ENCODE measurements at places on chromosomes 3 and 15.

GRCh38 chr3:162863579-162863978, 1367.0 kb downstream of the OTOL1 start:
- no peak for DNase-seq

- DNase-seq: peak; percentile 33
Observed at GRCh38 chr3:50562861-50563260, 4.7 kb downstream of the C3orf18 start.

DNA sequence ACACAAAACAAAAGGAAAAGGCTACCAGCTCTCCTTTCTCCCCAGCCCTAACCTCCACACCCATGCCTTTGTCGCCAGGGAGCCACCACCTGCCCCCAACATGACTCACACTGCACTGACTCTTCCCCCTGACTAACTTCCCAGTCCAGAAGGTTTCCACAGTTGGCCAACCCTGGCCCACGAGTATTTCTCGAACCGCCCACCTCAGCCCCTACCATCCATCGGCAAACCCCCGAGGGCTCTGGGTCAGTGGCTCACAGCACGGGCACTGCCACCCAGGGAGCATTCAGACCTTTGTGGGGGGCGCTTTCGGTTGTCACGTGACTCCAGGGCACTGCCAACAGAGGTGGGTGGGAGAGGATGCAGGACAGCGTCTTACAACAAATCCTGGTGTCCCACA, 152.3 kb downstream of the LRRC28 start:
- no peak for DNase-seq

DNA sequence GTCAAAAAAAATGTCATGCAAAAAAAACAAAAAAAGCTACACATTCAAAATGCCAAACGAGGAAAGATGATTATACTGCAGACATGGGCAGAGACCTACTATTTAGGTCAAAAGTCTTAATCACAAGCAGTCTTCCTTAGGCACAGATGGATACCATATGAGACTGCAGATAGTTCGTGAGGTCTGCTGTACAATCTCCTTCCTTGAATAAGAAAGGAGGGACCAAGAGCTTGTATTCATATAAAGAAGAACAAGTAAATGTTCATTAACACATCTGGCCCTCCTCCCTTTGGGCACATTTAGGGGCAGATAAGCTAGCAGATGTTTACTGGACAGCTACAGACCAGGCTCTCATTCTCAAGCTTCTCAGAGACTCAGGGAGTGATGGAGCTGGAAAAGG, 45.3 kb downstream of the ANXA2 start:
- no peak for DNase-seq
